ENCODE measurements at places on chromosomes 2 and 18. TPM values are rescaled to one million over a fixed set of nuclear protein-coding genes. Genes with fewer than 3 reads are reported as not detected.

LRATD1 gene
- 19.4 TPM for total RNA-seq

CRYBA2 gene
- total RNA-seq: 0.49 TPM

RBFA gene
- 94.6 TPM for total RNA-seq

VSNL1 gene
- total RNA-seq: 6.1 TPM

CSRNP3 gene
- 23.0 TPM for total RNA-seq

DNA sequence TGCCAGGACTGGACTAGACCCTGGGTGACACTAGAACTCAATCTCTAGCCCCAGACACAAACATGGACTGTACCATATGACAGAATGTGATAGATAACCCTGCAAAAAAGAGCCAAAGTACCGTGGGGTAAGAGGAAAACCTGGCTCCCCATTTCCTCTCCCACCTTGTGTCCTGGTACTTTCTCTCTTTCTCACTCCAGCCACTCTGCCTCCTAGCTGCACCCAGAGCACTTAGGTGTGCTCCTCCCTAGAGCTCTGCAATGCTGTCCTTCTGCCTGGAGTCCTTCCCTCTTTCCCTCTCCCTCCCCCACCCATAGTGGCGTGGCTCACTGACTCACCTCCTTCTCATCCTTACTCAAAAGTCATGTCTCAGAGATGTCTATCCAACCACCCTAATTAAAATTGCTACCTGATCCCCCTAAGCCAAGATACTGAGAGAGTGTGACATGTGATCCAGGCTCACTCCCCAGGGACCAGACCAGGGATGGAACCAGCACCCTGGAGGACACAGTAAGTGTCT is 171.3 kb downstream of the LOXHD1 start:
- no peak overlapping the region for H3K27ac ChIP-seq
- peaks cover 4% of the 10 kb centered on the region for H3K4me1 ChIP-seq
- DNase-seq: no peak
- peaks cover 4% of the 10 kb centered on the region for H3K27me3 ChIP-seq
- no peaks in the 10 kb centered on the region for H3K36me3 ChIP-seq

- DNase-seq: no peak
- no peaks in the 10 kb centered on the region for H3K36me3 ChIP-seq
- peaks cover 2% of the 10 kb centered on the region for H3K27me3 ChIP-seq
- H3K27ac ChIP-seq: peak overlapping the region; percentile 57
- H3K4me1 ChIP-seq: peaks cover 13% of the 10 kb centered on the region
Measured at GRCh38 chr18:457521-458412, 42.7 kb downstream of the COLEC12 start.

GRCh38 chr2:240156435-240157146 is 16.1 kb upstream of the OTOS start:
- H3K4me3 ChIP-seq: no peak overlapping the region
- peaks cover 14% of the 10 kb centered on the region for H3K36me3 ChIP-seq
- no peak for DNase-seq
- peaks cover 4% of the 10 kb centered on the region for H3K4me1 ChIP-seq
- peaks cover 9% of the 10 kb centered on the region for H3K27me3 ChIP-seq

DNA sequence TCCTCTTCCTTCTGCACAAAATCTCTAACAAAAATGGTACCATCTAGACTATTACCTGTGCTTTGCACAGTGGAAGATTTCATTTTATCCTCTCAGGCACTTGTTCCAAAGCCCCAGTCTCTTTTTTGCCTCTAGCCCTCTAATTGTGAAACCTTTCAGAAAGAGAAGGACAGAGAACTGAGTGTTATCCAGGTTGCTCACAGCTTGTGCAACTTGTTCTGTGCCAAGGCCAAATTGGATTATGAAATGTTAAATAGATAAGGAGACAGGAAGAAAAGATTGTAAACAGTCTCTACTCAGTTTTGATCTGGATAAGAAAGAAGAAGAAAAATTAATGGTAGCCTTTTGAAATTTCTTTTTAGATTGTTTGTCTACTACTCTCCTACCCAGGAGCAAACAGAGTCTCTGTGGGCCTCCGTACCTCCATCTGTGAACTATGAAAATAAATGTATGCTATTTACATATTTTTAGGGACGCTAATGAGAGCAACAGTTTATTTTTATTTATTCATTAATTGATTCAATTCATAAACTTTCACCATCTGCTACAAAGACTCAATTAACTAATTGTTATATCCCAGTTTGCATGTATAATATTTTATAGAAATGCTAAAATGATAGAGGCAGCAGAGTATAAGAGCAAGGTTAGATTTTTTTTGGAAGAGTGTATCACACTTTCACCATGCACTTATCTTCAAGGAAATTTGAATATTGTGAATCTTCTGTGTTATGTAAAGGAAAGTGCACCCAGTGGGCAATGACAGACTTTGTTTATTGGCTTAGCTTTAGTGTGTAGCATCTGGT is 339.0 kb upstream of the ETAA1 start:
- H3K27ac ChIP-seq: no peak overlapping the region
- H3K36me3 ChIP-seq: no peaks in the 10 kb centered on the region
- no peaks in the 10 kb centered on the region for H3K27me3 ChIP-seq
- no peak overlapping the region for H3K4me3 ChIP-seq
- no peak for DNase-seq
- H3K4me1 ChIP-seq: no peaks in the 10 kb centered on the region

DNA sequence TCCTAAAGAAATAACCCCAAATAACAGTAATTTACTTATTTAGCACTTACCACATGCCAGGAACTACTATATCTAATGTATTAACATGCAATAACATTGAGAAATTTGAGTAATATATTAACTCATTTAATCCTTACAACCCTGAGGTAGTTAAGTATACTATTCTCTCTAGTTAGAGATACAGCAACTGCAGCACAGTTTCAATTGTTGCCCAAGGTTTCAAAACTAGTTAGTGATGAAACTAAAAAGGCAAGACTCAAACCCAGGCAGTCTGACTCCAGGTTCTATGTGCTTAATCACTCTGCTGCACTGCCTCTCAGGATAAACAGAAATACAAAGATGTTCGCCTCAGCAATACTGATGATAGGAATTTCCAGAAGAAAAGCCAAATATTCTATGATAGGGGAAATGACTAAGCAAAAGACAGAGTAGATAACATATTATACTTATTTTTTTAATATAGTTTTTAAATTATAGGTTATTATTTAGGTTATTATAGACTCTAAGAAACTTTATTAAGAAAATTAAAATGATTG is 88.0 kb downstream of the SS18 start:
- H3K4me1 ChIP-seq: no peaks in the 10 kb centered on the region
- peaks cover 5% of the 10 kb centered on the region for H3K36me3 ChIP-seq
- DNase-seq: no peak
- no peaks in the 10 kb centered on the region for H3K27me3 ChIP-seq

- peaks cover 29% of the 10 kb centered on the region for H3K4me1 ChIP-seq
- peaks cover 5% of the 10 kb centered on the region for H3K36me3 ChIP-seq
- no peak overlapping the region for H3K27ac ChIP-seq
- H3K27me3 ChIP-seq: no peaks in the 10 kb centered on the region
- no peak overlapping the region for H3K4me3 ChIP-seq
Measured at GRCh38 chr2:150378686-150379085, 108.8 kb downstream of the RND3 start.

GRCh38 chr2:24164416-24164973 is 10.4 kb upstream of the FAM228A start:
- no peak overlapping the region for H3K27ac ChIP-seq
- no peak overlapping the region for H3K4me3 ChIP-seq
- peaks cover 4% of the 10 kb centered on the region for H3K4me1 ChIP-seq
- peaks cover 22% of the 10 kb centered on the region for H3K36me3 ChIP-seq

DNA sequence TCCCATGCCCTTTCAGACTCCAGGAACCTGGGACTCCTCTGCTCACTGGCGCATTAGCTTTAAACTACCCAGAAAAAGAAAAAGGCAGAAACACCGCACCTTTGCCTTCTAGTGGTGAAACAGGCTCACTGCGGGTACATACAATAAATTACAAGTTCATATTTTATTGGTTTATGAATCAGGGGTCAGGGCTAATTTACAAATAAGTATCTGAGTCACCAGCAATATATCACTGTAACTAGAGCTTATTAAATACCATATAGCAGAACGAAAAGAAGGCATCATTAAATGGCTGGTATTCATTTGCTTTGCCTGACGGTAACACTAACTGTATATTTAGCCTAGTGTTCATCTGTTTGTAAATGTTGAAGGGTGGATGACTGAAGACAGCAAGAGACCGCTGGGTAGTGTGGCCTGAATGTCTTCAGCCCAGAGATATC is 26.9 kb upstream of the DTNB start:
- H3K4me3 ChIP-seq: no peak overlapping the region
- peaks cover 6% of the 10 kb centered on the region for H3K27me3 ChIP-seq
- H3K27ac ChIP-seq: no peak overlapping the region

DNA sequence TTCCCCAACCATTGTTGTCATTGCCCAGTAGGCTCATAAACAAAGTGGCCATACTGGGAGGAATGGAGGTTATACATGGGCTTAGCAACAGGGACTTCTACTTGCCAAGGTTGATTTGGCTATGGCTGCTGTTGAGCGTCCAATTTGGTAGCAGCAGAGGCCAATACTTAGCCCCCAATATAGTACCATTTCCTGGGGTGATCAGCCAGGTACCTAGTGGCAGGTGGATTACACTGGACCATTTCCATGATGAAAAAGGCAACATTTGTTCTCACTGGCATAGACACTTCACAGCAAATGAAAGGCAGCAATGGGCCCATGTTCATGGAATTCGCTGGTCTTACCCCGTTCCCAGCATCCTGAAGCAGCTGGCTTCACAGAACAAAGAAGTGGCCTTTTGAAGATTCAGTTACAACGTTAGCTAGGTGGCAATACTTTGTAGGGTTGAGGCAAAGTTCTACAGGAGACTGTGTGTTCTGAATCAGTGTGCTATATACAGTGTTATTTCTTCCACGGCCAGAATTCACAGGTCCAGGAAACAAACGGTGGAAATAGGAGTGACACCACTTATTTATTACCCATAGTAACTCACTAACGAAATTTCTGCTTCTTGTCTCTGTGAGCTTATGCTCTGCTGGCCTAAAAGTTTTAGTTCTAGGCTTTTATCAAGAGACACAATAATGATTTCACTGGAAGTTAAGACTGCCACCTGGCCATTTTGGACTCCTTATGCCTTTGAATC is 37.5 kb downstream of the FBXO11 start:
- no peaks in the 10 kb centered on the region for H3K36me3 ChIP-seq
- no peak for DNase-seq
- H3K4me1 ChIP-seq: peaks cover 22% of the 10 kb centered on the region

DNA sequence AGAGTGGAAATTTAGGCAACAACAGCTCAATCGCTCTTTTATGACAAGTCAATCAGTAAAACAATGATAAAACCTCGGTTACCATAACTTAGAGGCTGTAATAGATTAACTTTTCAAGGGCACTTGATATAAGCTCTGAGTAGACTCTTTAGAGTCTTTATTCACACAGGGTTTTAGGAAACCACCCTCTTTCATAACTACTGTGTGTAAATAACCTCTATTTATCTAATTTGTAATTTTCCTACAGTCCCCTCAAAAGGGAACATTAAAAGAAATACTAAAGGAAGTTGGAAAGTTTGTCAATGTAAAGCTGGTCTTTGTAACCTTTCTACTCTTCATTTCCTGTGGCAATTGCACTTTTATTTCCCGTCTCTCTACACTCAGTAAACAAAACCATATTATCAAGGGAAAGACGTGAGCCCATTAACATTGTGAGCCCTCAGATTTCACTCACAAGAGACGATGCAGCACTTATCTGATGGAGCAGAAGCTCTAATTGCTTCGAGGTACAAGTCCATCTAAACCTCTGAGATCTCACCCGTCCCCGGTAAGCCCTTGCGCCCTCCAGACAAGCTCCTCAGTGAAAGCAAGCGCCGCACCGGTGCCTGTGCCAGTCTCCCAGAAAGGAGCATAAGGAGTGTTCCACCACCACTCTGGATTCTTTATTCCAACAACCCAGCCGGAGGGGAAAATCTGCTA is 1.1 kb upstream of the HOXD1 start:
- no peaks in the 10 kb centered on the region for H3K4me1 ChIP-seq
- peak; percentile 31 for DNase-seq
- H3K27me3 ChIP-seq: peaks cover 21% of the 10 kb centered on the region

DNA sequence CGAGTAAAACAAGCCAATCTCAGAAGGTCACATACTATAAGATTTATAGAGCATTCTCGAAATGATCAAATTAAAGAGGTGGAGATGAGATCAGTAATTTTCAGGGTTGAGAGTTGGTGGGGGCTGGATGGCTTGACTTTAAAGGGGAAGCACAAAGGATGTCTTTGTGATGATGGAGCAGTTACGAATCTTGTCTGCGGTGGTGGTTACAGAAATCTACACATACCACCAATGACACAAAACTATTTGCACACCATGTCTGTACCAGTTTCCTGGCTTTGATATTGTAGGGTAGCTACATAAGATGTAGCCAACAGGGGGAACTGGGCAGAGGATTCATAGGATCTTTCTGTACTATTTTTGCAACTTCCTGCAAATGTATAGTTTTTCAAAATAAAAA is 190.6 kb upstream of the SMIM21 start:
- H3K4me3 ChIP-seq: no peak overlapping the region
- DNase-seq: no peak
- no peak overlapping the region for H3K27ac ChIP-seq
- H3K36me3 ChIP-seq: peaks cover 6% of the 10 kb centered on the region

DNA sequence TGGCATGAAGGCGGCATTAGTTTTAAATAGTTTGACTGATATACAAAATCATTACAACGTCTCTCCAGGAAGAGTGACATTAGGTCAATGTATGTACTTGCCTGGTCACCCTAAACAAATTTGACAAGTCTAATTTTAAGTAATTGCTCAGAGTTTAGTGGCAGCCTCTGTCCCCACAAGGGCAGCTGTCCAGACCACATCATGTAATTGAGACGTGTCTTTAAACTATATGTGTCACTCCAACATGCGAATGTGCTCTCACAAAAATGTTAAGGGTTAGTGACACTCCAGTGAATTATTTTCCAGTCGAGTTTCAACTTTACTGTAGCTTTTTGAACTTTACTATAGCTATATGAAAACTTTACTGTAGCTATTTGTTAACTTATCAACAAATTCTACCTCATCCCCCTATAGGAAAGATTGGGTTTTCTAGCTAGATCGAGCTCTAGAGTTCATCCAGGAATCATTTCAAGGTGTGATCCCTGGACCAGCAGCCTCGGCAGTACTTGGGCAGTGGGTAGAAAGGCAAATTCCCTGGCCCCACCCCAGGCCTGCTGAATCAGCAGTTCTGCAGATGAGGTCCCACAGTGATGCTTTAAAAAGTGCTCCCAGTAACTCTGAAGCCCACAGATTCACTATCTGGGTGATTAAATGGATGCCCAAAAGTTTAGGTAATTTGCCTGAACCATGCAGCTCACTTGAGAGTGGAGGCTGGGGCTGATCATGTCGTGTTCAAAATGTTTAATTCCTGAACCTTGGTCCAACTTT is 66.4 kb upstream of the POU3F3 start:
- no peak overlapping the region for H3K4me3 ChIP-seq
- DNase-seq: no peak
- H3K4me1 ChIP-seq: peaks cover 1% of the 10 kb centered on the region
- no peak overlapping the region for H3K27ac ChIP-seq

- H3K4me1 ChIP-seq: peaks cover 10% of the 10 kb centered on the region
- no peaks in the 10 kb centered on the region for H3K36me3 ChIP-seq
- peaks cover 1% of the 10 kb centered on the region for H3K27me3 ChIP-seq
- H3K27ac ChIP-seq: peak overlapping the region; percentile 50
- DNase-seq: peak; percentile 60
- peak overlapping the region; percentile 28 for H3K4me3 ChIP-seq
Measured at GRCh38 chr18:74081966-74082741, 65.5 kb downstream of the FBXO15 start.

Data from glutamatergic neuron (in vitro differentiated cells).